ENCODE measurements at places on chromosomes 4 and X.

DNA sequence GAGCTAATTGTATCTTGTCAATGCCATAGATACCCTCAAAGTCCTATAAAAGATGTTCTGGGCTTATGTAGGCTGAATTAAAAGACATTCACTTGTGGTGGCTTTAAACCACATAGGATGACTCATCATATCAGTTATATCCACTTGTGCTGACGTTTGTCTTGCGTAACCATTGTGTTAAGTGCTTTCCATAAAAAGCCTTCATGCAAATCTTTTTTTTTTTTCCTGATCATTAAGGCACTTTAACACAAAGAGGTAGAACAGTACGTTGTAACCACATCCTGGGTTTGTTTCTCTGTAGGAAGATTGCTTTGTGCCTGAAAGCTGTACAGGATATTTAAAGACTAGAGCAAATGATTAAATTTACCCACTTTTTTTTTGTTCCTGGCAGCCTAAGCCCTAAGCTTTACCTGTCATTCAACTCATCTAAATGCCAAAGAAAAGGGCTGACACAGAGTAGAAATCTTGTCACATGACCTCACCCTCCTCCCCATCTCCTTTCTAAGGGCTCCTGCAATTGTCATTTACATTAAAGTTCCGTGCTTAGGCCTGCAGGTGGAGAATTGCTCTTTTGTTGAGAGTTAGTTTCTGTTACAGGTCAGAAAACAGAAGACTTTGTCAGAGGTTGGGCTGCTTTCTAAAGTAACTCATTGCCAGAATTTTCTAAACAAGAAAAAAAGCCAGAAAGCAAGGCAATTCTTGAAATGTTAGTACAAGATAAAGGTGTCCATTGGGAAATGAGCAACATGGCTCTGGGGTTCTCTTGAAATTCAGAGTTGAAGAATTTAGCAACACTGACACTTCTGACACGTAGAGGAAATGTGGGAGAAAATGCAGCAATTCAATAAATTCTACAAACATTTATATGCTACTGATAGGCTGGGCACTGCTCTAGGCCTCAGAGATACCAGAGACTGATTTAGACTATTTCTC, 555.6 kb downstream of the PPARGC1A start:
- DNase-seq = no peak

DNA sequence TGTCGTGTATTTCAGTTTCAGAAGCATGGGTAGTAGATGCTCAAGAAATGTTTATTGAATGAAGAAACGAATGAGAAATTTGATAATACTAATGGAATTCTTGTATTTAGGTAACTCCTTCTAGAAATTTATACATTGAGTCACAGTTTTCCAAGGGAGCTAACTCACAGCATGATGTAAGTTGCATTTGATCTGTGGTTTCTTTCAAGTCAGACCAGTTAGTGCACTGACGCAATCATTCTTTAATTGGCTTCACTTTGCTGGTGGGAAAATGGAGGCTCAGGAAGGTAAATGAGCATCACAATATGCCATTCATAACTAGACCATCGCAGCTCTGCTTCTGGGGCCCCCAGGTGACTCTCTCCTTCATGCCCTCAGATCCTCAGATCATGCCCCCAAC, 17.3 kb upstream of the CWH43 start:
- no peak for DNase-seq

- DNase-seq = no peak
Observed at GRCh38 chr4:82728301-82728700, 70.3 kb downstream of the SCD5 start.

- no peak for DNase-seq
Observed at GRCh38 chr4:150385606-150386005, 196.3 kb upstream of the MAB21L2 start.

DNA sequence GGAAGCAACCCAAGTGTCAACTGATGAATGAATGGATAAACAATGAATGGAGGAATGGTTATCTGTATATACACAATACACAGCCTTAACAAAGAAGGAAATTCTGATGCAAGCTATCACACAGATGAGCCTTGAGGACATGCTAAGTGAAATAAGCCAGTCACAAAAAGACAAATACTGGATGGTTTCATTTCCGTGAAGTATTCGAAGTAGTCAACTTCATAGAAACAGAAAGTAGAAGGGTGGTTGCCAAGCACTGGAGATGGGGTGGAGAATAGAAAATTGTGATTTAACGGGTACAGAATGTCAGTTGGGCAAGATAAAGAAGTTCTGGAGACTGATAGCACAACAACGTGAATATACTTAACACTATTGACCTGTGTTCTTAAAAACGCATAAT, 28.2 kb downstream of the CENPU start:
- DNase-seq = no peak

DNA sequence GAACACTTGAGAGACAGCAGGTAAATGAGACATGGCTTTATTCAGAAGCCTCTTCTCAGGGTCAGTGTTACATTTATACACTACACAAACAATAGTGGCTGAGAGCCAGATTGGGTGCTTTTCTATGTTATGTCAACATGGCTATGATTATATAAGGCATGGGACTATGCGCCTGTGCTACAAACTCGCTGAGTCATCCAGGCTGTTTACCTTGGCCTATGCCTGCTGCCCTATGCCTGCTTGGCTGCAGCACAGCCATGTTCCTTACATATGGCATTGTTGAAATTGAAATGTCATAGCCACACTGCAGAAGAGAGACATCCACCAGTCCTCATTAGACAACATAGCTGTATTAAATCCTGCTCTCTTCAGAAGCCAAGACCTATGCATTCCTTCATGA, 236.3 kb upstream of the NWD2 start:
- no peak for DNase-seq

DNA sequence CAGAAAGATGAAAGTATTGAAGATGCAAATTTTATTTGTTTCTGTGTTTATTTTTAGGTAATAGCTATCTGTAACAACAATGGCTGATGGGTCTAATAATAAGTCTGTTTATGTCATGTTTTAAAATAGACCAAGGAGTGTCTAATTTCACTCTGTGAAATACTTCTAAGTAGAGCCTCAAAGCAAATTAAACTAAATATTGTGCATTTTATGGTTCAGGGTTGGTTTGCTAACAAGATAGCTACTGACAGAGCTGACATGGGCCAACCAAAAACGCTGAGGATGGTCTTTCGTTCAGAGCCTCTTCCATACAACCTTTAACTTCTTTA, 437.6 kb upstream of the CTSO start:
- DNase-seq = no peak

GRCh38 chr4:141027421-141027820, 105.8 kb downstream of the RNF150 start:
- DNase-seq = no peak

DNA sequence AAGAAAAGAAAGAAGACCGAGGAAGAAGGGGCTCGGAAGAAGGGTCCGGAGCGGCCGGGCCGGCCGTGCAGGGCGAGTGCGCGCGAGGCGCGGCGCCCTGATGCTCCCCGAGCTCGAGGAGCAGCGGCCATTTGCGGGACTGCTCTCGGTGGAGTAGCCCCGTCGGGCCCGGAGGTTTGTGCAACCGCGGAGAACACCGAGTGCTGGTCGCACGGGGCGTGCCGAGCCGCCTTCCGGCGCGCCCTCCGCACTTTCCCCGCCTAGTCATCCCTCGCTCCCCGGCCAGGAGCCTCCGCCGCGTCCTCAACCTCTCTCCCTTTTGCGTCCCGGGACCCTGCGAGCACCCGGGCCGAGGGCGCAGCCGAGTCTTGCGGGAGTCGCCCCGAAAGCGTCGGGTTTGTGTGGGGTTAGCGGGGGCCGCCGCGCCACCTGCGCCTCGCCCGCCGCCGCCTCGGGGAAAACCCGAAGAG, 127.4 kb downstream of the LAS1L start:
- DNase-seq = no peak

- no peak for DNase-seq
Observed at GRCh38 chr4:183936574-183937345, 31.7 kb downstream of the STOX2 start.

GRCh38 chr4:80913381-80913780, 117.1 kb upstream of the BMP3 start:
- DNase-seq = no peak

GRCh38 chr4:158053086-158053485, 119.7 kb downstream of the GASK1B start:
- DNase-seq = no peak

DNA sequence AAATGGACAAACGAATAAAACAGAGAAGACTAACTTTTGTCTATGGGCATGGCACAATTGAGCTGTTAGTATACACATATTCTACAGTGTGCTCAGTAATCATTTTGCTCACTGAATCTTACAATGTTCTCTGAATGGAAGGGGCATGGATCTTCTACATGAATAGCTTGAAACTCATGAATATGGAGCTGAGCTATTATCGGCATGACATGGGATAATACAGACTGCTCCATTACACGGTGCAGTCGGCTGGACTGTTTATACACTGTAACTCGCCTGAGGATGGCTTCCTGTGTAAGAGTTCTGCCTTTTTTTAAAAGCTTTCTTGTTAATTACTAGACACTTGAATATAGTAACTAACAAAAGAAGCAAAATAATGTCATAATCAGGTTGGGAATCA, 368.5 kb upstream of the MAD2L1 start:
- DNase-seq = no peak

DNA sequence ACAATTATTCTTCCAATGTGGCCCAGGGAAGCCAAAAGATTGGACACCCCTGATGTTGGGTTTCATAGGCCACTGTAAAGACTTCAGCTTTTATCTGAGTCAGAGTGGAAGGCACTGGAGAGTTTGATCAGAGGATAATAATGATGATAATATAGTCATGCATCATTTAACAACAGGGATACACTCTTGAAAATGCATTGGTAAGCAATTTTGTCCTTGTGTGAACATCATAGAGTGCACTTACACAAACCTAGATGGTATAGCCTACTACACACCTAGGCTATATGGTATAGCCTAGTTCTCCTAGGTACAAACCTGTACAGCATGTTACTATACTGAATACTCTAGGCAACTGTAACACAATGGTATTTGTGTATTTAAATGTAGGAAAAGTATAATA, 70.5 kb downstream of the COQ2 start:
- no peak for DNase-seq

- no peak for DNase-seq
Observed at GRCh38 chr4:86043755-86044592, 315.9 kb downstream of the MAPK10 start.

DNA sequence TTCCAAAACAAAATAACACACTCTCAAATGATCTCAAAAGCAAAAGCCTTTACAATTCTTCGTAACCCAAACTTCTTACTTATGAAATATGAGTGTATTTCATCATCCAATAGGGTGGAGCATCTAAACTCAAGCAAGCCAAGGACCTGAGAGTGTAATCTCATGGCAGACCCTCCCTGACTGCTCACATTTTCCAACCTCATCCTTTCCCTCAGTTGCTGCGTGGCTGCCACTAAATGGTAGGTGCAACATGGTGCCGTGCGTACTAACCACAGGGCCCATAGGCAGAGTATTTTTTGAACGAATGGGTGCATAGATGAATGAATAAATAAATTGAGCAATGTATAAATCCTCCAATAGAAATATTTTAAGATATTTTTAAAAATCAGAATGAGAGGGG, 45.4 kb downstream of the TTC29 start:
- DNase-seq = no peak

DNA sequence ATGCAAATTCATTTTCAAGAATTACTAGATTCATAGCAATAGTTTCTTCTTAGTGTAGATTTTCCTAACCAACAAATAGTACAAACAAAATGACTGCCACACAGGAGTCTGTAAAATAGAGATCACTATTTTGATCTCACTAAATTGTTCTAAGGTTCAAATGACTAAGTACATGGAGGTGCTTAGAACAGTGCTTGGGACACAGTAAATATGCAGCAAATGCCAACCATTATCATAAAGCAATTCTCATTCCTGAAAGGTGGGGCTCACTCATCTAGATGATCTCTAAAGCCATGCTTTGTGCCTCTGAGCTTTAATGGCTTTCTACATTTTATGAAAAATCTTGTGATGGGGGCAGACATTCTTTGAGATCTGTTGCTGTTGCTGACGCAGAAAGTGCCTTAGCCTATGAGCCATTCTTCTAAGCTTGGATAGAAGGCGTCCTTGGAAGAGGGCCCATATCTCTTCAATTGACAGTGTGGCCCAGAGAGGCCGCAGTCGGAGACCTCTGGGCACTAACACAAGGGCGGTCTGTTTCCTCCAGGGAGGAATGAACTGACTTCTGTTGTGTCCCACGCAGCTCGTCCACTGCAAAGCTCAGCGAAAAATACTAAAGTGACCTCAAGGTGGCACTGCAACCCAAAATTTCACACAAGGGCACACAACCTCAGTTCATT, 23.5 kb downstream of the TLR10 start:
- peak; percentile 28 for DNase-seq

GRCh38 chrX:69524781-69525363, 20.7 kb downstream of the NALF2 start:
- no peak for DNase-seq

DNA sequence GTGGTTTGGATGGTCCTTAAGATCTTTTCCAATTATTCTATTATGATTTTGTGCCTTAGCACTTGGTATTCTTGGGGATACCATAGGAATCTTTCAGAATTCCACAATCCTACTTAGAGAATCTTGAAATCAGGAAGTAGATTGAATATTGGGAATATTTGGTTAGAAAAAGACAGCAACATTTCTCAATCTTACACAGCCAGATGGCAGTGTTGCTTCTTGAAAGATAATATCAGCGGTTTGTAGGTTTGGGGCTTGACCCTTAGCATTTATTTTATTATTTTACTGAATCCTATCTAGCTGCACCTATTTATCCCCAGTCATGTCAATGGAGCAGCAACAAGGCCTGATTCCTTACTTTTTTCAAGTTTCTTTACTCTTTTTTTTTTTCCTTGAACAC, 28.6 kb downstream of the MAGEB1 start:
- DNase-seq = no peak

- DNase-seq = no peak
Observed at GRCh38 chrX:12412561-12412960, 274.3 kb downstream of the FRMPD4 start.

- peak; percentile 20 for DNase-seq
Observed at GRCh38 chr4:6470502-6471306, 1.7 kb downstream of the PPP2R2C start.

DNA sequence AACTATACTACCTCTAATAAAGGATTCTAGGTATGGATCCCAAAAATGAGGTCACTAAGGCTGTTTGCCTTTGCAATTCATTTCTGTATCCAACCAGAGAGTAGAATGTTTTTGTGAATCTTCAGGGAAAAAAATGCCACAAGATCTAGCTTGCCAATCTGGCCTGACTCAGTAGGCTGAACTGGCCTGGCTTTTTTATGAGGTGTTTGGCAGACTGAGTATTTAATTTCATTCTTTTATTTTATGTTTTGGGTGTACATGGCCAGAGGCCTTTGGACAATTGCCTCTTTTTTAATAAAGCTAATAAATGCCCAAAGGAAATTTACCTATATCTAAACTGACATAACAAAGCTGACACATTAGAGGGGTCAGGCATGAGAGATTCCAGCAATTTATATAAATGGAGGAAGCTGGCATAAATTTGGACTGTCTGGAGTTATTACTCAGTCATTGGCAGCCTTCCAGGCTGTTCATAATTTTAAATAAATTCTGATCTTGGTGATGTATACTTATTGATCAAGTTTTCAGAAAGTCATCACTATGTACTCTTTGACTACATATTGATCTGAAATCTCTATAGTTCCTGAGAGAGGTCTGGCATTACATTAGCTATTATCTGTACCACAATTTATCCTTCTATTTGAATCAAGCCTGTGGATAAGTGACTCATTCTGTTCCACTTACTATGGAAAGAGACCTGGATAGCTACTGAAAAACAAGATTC, 376.4 kb upstream of the NOCT start:
- DNase-seq = no peak
